ENCODE measurements at places on chromosomes 2 and 18.

GRCh38 chr2:240956935-240957655 is 41.3 kb upstream of the SNED1 start:
- DNase-seq: no peak

- DNase-seq: no peak
These were observed 476.0 kb downstream of the EIPR1 start for GRCh38 chr2:2901384-2902345.

DNA sequence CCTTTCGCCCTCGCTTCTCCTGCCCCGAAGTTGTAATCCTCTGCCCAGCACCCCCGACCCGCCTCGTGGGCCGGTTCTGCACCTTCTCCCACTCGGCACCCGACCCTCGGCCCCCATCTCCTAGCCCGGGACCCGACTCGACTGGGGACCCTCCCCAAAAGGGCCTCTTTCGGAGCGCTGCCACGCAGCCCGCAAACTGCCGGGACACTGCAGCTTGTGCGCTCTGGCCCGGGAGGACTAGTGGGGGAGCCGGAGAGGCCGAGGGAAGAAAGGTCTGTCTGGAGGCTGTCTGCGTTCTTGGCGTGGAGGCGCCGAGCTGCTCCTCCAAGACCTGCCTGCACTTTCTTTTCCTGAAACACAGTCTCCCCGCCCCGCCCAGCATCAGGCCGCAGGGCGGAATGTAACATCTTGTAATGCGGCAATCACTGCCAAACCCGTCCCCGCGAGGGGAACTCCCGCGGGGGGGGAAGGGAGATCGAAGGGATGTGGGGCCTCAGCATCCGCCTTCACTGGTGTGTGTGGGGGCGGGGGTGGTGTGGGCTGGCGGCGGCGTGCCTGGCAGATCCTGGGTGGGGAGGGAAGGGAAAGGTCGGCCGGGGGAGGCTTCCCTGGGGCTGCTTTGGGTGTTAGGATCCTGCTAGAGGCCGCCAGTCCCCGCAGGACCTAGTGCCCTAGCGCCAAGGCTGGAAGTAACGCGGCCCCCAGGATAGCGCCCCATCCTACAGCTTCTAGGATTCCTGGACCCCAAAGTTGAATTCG is 7.4 kb downstream of the DLX2 start:
- no peak for DNase-seq

- DNase-seq: no peak
These were observed 494.7 kb upstream of the SETBP1 start for GRCh38 chr18:44186001-44186400.

- DNase-seq: no peak
These were observed 67.3 kb upstream of the FANCL start for GRCh38 chr2:58308435-58308834.

GRCh38 chr2:30631051-30631671 is 176.1 kb downstream of the CAPN13 start:
- DNase-seq: no peak

DNA sequence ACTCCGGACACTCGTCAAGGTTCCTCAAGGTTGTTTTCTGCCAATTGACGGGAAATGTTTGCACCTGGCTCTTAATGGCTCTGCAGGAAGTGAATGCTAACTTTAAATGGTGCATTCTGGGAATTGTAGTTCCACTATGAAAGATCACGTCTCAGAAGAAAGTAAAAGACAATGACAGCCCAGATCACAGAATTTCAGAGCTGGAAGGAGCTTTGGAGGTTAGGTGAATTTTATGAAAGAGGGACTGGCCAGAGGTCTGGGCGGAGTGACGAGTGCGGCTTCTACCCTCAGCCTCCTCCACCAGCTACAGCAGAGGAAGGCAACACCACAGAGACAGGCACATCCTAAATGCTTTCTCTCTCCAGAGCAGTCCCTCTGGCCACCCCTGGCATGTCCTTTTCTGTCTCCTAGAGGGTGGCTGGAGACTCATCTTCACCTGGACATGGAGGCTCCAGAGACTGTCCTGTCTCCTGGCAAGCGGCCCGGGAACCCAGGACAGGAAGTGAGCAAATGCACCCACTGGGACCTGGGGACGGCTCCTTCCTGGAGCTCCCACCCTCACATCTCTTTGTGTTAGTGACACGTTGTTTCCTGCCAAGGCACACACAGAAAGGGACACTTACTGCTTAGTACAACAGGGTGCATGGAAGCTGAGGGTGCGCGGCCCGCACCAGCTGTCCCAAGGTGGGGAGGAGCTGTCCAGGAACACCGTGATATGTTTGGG is 19.4 kb downstream of the THAP4 start:
- DNase-seq: no peak

All from stimulated activated CD4-positive, alpha-beta T cell treated with anti-CD3 and anti-CD28 coated beads, Interleukin-1b, Interleukin-23, amount 100 ng/mL, for 1 hour (primary cell).